Left ventricle myocardium inferior (tissue), 1 donor: ENCODE measurements at places on chromosomes 7 and 10. TPM values are rescaled to one million over a fixed set of nuclear protein-coding genes. Genes with fewer than 3 reads are reported as not detected.

VPS37D gene
- 3.1 TPM for total RNA-seq

MMD2 gene
- total RNA-seq, result not detected

OPN1SW gene
- not detected for total RNA-seq

CAMK2B gene
- total RNA-seq, result 98.0 TPM

CRPPA gene
- total RNA-seq, result 8.3 TPM

DNA sequence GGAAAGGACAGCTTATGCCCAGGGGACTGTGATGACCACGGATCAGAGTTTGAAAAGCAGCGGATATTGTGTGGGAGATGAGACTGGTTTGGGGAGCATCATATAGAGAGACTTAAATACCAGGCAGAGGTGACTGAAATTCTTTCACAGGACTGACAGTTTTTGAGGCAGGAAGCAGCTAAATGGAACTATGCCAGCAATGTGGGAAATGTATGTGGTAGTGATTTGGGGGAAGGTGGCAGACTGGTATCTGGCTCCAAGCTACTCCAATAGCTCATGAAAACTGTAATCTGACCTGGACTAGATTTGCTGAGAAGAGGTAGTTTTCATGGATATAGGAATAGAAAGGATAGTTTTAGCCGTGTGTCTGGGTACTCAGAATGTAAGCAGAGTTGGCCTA is 592.6 kb downstream of the REEP3 start:
- DNase-seq, result no peak

GRCh38 chr7:133139350-133139749 is 57.5 kb upstream of the CHCHD3 start:
- DNase-seq, result no peak

DNA sequence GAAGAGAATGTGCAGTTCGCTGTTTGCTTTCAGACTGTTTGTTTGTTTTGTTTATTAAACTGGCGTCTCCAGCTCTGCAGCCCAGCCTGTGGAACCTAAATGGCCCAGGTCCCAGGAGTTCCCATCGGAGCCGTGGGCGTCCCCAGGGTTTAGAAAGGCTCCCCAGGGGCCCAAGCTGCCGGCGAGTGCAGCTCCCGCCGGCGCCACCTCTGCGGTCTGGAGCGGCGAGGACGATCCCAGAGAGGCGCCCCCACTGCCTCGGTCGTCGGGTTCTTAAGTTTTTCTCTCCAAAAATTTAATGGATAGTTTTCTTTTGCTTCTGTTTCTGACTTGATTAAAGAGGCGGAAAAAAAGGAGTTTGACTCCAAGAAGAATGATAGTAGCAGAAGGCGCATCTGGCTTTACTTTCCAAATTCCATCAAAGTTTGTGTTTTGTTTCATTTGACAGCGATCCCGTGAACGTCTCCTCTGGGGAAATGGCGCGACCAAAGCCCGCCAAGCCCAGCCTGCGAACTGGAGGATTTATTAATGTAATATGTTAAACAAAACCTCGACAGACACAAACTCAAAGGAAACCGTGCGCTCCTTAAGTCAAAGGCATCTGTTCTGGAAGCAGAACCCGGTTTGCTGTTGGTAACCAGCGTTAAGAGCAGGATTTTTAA is 718 bp upstream of the FZD1 start:
- DNase-seq, result peak; percentile 51

DNA sequence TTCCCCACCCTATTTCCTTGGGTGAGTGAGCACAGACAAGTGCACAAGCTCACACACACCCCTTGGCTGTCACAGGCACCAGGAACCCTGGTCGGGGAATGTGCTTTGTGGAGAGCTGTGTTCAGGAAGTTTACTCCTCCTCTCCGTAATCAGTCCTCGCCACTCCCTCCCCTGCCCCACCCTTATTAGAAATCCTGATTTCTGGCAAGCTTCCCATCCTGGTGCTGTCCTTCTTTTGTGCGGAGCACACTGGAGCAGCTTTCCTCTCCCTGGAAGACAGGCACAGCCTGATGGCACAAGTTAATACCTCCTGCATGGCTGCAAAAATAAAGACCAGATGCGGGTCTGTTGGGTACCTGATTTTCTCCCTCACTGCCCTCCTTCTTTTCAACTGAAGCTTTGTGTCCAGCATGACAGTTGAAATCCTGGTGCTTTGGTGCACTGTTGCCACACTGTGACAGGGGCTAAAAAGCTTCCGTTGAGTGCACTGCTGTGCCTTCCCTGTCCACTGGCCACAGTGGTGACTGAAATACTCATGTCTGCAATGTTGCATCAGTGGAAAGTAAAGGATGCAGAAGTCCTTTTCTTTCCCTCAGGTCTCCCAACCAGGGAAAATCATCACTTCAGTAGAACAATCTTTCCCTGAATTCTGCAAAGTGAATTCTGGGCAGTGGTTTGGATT is 55.0 kb downstream of the LRRC4 start:
- DNase-seq, result no peak

- DNase-seq, result no peak
Measured at GRCh38 chr10:130630135-130630534, 493.9 kb downstream of the GLRX3 start.

- no peak for DNase-seq
Measured at GRCh38 chr7:142440219-142440905, 182.5 kb upstream of the PRSS58 start.

GRCh38 chr10:50392966-50393718 is 141.8 kb upstream of the ASAH2 start:
- no peak for DNase-seq

DNA sequence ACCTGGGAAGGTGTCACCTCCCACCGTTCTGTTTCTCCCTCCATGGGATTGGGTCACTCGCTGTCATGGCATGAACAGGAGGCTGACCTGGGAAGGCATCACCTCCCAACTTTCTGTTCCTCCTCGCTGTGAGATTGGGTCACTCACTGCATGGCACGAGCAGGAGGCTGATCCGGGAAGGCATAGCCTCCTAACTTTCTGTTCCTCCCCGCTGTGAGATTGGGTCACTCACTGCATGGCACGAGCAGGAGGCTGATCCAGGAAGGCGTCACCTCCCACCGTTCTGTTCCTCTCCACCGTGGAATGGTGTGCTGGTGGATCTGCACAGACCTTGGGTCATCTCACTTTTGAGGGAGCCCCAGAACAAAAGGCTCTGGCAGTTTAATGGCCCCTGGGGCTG is 239.2 kb upstream of the PRKCQ start:
- DNase-seq, result no peak

DNA sequence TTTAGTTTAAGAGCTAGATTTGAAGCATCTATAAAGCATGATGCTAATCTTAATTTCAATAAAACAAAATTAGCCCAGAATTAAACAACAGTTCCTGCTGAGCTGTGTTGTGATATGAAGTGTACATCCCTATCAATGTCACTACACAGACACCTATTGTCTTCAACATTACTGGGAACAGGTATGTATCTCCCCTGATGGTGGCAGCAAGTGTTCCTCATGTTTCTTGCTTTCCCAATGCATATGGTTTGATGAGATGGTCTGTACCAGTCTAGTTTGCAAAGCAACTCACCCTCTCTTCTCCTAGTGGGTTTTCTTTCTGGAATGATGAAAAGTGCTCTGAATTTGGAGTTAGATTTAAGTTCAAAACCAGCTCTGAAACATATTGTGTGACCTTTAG is 38.1 kb downstream of the TSPAN12 start:
- DNase-seq, result no peak

- no peak for DNase-seq
Measured at GRCh38 chr7:25922296-25922695, 229.7 kb upstream of the NFE2L3 start.

DNA sequence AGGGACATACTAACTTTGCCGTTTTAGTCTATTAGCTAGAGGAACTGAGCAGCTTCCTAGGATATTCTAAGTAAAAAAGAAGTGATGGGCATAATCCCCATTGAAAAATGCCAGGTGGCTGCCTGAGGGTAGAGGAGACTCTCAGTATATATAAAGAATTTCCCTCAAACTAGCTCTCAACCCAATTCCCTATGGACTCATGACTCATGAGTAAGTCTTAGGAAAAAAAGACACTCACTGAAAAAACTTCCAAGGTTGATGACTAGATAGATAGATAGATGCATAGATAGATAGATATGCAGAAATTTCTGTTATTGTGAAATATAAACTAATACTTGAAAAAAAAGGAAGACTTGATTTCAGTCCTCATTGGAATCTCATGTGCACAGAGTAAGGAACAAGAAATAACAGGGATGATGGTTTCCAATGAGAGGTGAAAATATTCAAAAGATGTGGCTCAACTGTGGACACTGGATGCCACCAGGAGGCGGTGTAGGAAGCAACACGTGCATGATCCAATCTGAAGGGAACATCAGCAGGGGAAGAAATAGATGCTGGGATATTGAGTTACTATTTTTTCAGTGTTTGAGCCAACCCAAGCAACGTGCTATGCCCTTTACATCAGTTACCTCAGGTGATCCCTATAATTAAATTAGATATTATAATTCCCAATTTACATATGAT is 711.0 kb upstream of the LRRTM3 start:
- DNase-seq, result no peak

- no peak for DNase-seq
Measured at GRCh38 chr10:110353244-110354119, 48.8 kb upstream of the SMNDC1 start.

GRCh38 chr10:69957241-69957885 is 95.3 kb upstream of the MACROH2A2 start:
- no peak for DNase-seq
